NCI-H187 (cell line): ENCODE measurements at places on chromosomes 4 and X.
A peak's percentile ranks its signal among the peaks of the same experiment; 100 is the strongest.

DNA sequence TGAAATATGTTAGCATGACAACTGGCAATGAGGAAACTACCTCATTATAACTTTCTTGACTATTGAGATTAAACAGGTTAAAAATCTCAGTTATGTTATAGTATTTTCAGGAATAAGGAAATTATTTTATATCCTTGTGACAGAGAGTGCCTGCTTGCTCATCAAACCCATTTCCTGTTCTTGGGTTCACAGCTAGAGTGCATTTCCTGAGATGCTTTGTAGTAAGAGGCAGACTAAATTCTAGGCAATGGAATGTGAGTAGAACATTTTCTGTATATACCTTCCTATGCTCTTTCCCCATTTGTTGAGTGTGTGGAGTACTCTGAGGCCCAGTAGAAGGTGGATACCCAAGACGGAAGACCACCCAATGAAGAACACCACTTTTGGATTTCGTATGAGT, 96.9 kb upstream of the CASK start:
- DNase-seq, result no peak

- no peak for DNase-seq
Observed at GRCh38 chrX:78922754-78923153, 22.4 kb upstream of the P2RY10 start.

DNA sequence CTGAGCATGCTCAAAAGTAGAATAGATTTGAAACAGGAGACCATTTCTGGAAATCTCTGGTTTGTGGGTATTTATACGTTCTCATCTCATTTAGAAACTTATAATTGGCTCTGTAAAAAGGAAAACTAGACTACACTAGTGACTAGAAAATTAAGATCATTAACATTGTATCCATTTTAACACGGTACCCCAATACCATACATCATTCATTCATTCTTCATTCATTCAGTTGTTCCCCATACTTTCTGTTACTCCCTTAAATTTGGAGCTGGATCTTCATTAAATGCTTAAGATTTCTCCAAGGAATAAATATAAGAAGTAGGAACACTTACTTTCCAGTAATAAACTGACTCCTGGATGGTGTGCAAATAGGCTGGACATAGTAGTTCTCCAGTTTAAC, 1.3 kb downstream of the ARSJ start:
- no peak for DNase-seq

- DNase-seq, result no peak
Observed at GRCh38 chrX:116862340-116862739, 399.6 kb upstream of the CT83 start.

GRCh38 chr4:75179510-75179909, 246.6 kb downstream of the PARM1 start:
- DNase-seq, result peak; percentile 15

GRCh38 chr4:146095860-146096259, 79.7 kb upstream of the LSM6 start:
- no peak for DNase-seq

DNA sequence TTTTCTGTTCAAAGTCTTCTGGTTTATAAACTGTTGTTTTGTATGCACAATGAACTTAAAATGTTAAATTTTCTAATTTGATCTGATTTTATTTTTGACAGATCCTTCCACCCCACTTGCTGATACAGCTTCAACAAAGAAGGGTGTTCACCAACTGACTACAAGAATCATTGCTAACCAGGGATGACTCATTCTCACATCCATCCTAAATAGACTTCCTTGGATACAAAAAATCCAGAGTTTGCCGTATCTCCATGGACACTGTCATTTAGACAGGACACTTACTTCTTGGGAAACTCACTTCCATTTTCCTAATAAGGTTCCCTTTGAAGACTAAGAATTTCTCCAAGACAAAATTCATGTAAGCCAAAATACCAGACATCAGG, 111.6 kb upstream of the NWD2 start:
- DNase-seq, result no peak

GRCh38 chrX:38458071-38458470, 103.3 kb upstream of the TSPAN7 start:
- no peak for DNase-seq

- no peak for DNase-seq
Observed at GRCh38 chr4:10856271-10856782, 171.8 kb upstream of the CLNK start.

DNA sequence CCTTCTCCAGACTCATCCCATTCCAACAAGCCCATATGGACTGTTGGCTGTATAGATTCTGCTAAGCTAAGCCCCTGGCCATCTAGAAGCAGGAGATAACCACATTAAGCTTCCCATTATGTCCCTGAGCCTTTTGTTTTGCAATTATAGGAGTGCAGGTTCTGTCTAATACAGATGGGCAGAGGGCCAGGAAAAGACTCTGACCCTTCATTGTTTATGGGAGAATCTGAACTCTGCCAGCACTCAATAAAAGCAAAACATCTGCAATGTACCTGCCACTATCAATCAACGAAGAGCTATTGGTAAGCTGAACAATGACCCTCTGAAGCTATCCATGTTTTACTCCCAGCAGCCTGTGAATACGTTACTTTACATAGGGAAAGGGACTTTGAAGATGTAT, 207.3 kb upstream of the CLNK start:
- DNase-seq, result no peak

DNA sequence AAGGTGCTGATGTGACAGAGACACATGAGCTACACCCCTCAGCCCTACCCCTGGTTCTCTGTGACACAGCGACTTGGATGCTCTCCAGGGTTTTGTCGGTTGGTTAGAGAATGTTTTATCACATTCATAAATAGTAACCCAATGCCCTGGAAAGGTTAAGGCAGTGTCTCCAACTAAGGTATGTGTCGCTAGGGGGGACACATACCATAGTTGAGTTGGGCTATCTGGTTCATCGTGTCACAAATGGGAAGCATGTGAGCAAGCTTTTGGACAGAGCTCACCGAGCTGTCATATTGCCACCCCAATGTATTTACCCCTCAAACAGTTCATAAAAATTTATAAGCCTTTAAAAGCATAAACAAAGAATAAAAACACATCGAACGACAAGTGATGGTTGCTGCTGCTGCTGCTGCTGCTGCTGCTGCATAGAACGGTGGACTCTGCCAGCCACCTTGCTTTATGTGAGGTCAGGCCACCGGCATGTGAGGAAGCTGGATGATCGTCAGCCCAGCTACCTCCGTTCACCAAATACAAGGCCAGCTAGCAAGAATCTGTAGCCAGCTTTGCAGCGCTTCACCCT, 55.9 kb downstream of the STOX2 start:
- no peak for DNase-seq
